ENCODE measurements at places on chromosomes 1 and 21.

GRCh38 chr21:20661246-20661645 is 337.0 kb upstream of the NCAM2 start:
- peak; percentile 22 for DNase-seq

DNA sequence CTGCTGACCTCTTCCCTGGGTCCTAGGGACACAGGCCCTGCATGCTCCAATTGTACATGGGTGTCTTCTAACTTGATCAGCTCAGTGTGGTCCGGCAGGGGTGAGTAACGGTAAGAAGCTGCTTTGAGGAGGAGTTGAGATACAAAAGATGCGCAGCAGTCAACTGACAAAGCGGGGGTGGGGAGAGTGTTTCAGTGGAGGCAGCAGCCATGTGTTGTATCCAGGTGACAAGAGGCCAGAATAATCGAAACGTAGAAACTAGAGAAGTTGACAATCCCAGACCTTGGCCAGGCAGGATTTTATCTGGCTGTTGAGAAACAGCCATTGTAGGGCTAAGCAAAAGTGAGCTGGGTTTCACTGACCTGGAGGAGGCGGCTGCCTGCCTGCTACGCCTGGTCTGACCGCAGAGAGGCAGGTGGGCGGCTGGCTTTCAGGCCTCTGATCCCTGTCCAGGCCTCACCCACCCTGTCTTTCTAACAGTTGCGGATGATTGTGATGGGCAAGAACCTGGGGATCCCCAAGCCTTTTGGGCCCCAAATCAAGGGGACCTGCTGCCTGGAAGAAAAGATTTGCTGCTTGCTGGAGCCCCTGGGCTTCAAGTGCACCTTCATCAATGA is 28.8 kb downstream of the PADI6 start:
- DNase-seq: peak; percentile 28

DNA sequence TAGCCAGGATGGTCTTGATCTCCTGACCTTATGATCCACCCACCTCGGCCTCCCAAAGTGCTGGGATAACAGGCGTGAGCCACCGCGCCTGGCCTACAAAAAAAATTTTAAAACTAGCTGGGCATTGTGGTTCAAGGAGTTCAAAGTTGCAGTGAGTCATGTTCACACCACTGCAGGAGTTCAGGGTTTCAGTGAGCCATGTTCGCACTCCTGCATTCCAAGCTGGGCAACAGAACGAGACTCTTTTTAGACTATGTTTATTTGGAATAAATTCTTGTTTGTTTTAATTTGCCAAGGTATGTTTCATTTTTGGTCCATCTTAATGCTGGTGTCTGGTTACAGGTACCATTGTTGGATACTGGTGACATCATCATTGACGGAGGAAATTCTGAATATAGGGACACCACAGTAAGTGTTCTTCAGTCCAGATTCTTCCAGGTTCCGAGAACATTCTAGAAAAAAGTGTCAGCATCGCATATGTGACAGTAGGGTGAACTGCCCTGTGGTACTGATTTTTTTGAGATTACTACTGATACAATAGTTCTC is 3.9 kb downstream of the PGD start:
- DNase-seq: no peak

DNA sequence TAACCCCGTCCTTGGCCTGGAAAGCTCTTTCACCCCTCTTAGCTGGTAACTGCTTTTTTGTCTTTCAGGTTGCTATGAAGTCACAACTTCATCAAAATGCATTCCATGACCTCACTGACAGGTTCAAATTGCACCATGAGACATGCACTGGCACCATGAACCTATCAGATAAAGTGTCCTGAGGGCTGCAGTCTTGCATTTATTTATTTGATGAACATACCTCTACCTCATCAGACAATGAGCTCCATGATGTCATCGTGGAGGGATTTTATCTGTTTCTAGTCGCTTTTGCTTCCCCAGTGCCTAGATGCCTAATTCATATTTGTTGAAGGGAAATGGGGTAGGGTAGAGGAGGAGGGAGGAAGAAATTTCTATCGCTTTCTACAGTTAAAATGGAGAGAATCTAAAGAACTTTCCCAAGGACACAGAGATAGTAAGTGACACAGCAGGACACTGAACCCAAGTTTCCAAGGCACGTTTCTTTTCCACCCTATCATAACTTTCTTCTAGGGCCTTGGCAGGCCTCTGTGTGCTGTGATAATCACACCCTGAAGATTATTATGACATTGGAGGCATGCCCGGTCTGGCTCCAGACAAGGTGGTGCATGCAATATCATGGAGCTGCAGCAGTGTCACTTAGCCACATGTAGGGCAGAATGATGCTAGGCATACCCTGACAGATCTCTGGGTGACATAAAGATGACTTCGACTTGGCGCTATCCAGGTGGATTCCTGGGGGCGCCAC is 69.5 kb downstream of the CD58 start:
- no peak for DNase-seq

- DNase-seq: no peak
Observed at GRCh38 chr1:43645461-43645860, 4.5 kb upstream of the KDM4A start.
